ENCODE measurements at places on chromosomes 7 and 10.

DNA sequence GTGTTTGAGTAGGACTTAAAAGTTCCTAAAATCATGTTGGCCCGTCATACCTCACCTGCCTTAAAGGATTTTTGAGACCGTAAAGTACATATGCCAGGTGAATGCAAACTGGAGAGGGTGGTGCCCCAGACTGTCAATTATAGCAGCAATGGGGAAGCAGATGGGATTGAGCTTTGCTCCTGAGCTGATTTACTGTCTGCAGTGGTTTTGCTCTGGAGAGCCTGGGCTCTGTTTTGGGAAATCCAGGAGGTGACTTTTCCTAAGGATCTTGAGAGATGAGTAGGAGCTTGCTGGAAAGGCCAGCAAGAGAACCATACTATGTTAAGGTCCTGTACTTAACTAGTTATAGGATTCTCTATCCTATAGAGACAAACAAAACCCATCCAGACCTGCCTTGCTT is 43.0 kb downstream of the COL13A1 start:
- no peak for DNase-seq

DNA sequence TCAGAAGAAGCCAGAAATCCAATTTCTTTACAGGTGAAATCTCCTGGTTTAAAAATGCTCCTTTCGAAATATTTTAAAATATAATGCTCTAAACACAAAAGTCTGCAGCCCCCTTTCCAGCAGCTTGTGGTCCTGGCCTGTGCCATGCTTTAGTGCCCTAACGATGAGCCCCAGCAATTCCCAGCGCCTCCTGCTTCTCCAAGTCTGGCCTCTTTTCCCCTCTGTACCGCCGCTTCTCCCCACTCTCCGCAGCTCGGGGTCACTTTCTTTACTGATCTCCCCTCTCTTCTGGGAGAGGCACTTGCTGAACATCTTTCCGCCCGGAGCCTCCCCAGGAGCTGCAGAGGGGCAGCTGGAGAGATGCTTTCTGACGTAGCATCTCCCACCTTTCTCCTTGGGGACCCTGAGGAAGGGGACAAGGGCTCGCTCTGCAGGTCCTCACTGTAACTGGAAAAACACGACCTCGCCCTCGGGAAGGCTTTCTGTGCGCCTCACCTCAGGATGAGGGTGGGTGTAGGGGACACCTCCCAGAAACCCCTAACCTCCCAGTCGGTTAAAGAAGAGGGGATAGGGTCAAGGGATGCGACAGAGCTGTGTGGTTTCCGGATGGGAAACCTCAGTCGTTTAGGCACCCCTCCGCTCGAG is 565 bp upstream of the INA start:
- DNase-seq = no peak

DNA sequence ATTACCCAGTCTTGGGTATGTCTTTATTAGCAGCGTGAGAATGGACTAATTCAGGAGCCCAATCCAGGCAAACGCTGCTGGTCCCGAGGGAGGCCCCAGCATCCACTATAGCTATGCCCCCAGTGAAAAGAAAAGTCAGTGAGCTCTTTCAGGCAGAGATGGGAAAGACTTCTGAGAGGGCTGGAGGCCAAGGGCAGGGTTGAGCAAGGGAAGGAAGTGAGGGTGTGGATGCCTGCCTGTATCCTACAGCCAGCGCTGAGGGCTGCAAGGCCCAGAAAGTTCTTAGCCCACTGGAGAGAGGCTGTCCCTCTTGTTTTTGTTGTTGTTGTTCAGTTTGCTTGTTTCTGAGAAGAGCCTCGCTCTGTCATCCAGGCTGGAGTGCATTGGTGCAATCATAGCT is 261.6 kb downstream of the ZEB1 start:
- DNase-seq = no peak

- DNase-seq = no peak
Observed at GRCh38 chr10:75029420-75029819, 82.0 kb upstream of the SAMD8 start.

DNA sequence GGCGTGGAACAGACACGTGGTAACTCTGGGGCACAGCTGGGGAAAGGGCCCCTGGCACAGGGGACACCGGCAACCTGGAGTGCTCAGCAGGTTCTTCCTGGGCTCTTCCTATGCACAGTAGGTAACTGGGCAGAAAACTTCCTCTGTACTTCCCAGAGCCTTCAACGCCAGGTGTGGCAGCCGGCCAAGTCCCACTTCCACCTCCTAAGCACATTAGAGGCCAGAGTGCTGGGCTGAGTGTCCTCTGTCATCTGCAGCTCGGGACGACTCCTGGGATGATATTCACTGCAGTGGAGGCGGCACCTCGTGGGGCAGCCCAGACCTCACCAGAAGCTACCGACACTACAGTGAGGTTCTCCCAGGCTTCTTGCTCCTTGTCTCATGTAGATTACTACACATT is 114.5 kb downstream of the LARP4B start:
- no peak for DNase-seq

DNA sequence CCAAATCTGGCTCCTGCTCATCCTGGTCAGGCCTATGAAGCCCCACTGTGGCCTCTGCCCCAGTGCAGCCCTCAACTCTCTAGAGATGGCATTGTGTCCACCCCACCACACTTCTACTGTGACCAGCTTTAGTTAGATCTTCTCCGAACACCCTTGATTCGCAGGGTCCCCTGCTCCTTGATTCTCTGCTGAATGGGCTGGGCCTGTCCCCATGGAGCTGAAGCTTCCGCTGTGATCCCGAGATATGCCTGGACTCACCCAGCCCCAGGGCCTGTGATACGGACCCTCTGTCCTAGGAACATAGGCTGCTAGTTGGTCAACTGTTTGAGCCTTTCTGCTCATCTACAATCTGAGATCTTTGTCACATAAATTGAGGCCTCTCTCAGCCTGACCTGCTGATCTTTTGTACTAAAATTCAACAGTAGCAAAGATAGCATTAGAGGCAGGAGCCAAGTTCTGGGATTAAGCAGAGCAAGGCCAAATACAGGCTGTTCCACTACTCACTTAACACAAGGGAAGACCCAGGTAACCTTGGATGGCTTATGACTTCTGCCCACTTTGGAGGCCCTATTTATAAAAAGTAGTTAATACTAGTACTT is 6.5 kb upstream of the PPIF start:
- no peak for DNase-seq

DNA sequence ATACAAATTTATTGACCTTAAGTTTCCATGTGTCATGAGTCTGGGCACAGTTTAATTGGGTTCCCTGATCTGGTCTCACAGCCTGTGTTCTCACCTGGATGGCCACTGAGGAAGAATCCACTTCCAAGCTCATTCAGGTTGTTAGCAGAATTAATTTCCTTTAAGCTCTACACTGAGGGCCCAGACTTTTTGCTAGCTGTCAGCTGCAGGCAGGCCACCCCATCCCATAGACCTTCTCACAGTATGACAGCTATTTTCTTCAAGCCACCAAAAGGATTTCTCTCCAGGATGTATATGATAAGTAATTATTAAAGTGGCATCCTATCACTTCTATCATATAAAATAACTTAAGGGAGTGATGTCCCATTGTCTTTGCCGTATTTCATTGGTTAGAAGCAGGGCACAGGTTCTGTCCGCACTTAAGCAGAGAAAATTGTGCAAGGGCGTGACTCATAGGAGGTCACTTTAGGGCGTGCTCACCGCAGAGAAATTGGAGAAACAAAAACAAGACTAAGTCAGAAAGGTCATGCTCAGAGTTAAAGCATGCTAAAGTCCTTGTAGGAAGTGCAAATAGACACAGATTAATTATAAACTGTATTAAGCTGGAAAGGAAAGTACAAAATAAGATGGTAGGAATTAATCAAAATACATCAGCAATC is 109.9 kb downstream of the AHR start:
- no peak for DNase-seq

GRCh38 chr7:33040803-33041516 is 21.6 kb downstream of the NT5C3A start:
- DNase-seq = peak; percentile 16

- no peak for DNase-seq
Observed at GRCh38 chr7:84297616-84298015, 103.0 kb upstream of the SEMA3A start.

DNA sequence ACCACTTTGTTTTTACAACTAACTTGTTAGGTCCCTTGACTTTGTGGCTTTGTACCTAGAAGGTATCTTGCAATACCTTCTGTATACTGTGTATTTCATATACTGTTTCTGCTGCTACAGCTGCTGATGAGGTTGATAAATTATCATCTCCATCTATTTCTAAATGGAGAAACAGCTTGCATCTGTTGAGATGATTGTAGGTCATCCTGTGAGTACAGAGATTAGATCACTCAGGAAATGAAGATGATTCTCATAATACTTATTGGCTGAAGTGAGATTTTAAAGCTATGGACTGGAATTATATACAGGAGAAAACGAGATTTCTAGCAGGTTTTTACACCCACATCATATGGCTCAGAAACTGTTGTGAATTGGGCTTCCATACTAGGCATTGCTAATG is 280.5 kb downstream of the KCND2 start:
- no peak for DNase-seq

DNA sequence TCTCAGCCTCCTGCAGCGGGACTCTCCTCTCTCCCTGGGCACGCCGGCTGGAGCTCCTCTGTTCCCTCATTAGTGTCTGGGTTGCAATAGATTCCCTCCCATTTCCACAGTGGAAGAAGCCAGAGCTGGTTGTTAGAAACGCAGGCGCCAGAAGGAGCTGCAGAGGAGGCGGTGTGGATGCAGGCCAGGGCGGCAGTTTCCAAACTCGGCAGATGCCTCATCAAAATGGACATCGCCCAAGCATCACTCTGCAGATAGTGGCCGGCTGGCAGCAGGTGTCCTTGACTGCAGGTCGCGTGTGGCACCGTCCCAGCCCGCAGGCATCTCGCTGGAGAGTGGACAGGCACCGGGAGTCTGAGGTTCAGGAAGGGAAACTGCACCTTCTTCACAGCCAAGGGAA is 201.8 kb downstream of the TCERG1L start:
- DNase-seq = no peak

- no peak for DNase-seq
Observed at GRCh38 chr7:668139-668931, 58.2 kb upstream of the DNAAF5 start.

DNA sequence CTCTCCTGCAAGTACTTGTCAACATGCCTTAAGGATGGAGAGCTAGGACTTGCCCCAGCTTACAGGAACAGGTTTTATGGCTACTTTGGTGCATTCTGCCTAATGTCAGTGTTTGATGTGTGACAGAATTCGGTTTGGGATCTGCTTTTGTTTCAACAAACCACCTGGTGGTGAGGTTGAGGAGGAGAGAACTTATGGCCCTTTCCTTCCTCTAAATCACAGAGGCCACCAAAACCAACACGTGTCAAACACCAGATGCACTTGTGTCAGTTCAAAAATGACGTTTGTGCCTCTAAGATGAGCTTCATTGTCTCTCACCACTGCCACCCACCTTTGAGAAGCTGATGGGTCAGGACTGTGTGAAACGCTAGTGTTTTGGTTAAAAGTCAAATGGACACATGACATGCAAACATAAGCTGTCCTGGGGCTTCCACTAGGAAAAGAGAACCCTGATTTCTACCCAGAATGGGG is 83.9 kb downstream of the OSBPL3 start:
- DNase-seq = no peak

- no peak for DNase-seq
Observed at GRCh38 chr10:113718969-113719822, 32.3 kb upstream of the PLEKHS1 start.

GRCh38 chr7:33790746-33791145 is 114.6 kb upstream of the BMPER start:
- DNase-seq = no peak

Measured in stimulated activated CD8-positive, alpha-beta memory T cell treated with anti-CD3 and anti-CD28 coated beads, Interleukin-4, amount 100 ng/mL, for 4 hours (primary cell).